ENCODE measurements at places on chromosomes 7 and 10.

GRCh38 chr10:101558671-101559595 is 29.1 kb downstream of the POLL start:
- DNase-seq: no peak

GRCh38 chr10:62587011-62587410 is 212.8 kb downstream of the ZNF365 start:
- DNase-seq: no peak

DNA sequence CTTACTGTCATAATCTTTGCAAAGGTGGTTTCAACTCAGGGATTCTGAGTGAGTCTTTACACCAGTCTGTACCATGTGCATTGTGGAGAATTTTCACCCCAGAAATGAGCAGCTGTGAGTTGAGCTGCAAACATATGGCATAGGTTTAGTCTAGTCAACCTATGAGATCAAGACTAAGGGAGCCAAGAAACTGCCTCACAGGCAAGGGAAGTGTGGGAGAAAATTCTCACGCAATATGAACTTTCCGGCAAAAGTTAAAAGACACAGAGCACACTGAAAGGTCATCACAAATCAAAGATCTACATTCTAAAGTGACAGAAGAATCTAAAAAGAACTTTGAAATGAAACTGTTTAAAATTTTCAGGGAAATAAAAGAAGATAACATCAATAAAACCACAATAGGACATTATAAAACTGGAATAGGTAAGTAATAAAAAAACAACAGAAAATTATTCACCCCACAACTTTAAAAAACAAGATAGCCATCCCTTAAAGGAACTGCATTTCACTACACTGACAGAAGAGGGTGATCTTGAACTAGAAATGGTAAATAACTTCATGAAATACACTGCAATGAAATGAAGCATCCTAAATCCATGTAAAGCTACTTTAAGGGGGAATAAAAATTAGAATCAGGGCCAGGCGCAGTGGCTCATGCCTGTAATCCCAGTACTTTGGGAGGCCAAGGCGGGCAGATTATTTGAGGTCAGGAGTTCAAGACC is 63.5 kb downstream of the LGI1 start:
- DNase-seq: no peak

DNA sequence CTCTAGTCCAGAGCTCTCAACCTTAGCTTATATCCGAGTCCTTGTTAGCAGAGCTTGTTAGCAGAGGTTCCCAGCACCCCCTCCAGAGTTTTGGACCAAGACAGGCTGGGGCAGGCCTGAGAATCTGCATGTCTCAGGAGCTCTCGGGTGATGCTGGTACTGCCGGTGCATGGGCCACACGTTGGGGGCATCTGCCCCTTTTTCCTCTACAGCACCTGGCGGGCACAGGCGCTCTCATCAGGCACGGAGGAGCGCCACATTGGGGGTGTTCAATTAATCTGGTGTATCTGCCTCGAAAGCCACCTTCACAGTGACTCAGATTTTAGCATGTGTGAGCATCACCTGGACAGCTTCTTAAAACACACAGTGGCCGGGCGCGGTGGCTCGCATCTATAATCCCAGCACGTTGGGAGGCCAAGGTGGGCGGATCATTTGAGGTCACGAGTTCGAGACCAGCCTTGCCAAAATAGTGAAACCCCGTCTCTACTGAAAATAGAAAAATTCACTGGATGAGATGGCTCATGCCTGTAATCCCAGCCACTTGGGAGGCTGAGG is 117.7 kb downstream of the ELFN1 start:
- no peak for DNase-seq

- DNase-seq: no peak
Observed at GRCh38 chr7:43363035-43363791, 219.7 kb upstream of the STK17A start.

DNA sequence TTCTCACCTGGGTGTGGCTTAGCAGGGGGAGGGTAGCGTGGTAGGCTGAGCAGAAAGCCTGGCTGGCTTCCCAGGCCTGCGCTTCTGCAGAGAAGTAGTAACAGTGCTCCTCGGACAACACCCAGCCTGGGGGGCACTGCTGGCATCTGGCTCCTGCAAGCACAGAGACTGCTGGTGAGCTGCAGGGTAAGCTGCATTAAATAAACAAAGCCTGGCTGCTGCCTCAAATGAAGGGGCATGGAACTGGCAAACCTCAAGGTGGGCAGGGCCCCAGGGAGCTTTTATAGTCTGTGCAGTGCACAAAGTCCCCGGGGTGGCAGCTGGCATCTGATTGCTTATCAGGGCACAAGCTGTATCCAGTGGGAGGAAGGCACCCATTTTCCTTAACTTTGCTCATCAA is 3.9 kb downstream of the KLRG2 start:
- DNase-seq: no peak

DNA sequence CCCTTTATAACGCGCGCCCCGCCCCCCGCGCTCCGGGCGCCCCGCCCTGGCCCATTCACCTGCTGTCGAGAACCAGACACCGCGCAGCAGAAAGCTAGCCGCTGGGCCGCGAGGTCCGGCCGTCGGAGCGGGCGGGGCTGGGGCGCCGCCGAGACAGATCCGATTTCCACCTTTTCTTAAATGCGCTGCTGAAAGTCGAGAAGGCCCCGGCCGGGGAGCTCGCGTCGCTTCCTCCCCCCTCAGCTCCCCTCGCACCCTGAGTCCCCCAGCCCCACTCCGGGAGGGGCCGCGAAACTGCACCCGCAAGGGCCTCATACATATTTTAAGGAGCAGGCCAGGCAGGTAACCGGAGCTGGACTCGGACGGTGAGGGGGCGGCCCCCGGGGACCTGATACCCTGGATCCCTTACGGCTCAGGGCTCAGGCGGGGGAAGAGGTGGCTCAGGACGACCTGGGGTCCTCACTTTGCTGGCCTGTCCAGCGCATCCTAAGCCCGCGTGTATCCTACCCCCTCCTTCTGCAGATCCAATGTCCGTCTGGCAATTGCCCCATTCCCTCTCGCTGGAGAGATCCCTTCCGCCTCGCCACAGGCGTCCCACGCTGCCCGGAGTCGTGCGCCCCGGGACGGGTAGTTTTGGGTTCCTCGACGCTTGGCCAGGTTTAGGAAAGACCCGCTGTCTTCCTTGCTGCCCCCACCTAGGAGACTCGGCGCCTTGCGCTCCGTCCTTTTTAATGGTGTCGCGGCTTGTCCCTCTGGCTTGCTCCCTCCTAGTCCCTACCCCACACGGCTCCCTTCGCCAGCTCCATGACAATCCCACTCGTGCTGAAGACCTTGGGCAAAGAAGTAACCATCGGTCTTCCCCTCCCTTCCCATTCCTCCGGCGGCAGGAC is 170.6 kb downstream of the UBE2H start:
- no peak for DNase-seq

DNA sequence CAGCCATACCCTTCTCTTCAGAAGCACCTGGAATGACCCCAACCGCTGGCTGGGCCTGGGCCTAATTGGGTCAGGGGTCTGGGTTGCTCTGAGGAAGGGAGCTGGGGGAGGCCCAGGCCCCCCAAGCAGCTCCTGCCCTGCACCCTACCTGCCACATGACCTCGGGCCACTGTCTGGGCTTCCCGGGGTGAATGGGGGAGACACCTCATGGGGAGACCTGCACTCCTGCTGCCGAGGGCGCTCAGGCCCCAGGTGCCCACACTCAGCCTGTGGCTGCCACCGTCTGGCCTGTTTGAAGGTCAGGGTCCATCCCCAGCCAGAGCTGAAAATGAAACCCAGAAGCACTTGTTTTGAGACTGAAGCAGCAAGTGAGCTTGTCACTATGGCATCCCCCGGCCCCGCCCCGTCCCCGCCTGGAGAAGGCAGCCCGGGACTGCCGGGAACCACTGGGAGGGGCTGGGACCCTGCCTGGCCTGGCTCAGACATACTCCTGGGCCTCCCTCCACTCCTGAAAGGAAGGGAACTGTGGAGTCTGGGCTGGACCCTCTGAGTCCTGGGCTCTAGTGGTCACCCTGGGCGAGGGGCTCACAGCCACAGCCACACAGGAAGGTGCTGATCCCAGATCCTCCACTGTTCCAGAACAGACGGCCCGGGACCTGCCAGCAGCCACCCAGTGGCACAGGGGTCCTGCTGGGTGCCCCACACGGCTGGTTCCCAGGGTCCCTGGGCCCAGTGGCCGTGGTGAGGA is 7.4 kb upstream of the MICALL2 start:
- DNase-seq: no peak
